Activated T-cell treated with anti-CD3 and anti-CD28 coated beads, Interleukin-2, amount 50 U/mL, for 48 hours (primary cell): ENCODE measurements at places on chromosomes 16 and 17.

- no peak for DNase-seq
Measured at GRCh38 chr17:65664266-65664665, 102.8 kb upstream of the AXIN2 start.

DNA sequence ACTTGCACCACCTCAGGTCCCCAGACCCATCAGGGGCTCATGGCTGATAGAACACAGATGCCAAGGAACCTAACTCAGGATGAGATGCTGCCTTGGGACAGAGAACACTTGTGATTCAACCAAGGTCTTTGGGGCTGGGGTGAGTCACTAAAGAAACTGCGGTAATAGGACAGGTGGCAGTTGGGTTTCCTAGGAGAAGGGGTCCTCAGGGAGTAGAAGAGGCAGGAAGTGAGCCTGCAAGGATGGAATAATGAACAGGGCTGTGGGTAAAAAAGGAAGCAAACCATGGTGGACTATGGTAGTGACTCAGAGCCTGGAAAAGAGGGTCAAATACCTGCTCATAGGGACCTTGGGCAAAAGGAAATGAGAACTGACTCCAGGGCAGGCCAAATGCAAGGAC is 6.5 kb upstream of the PNPO start:
- DNase-seq: no peak

GRCh38 chr16:48451323-48451722 is 66.1 kb upstream of the SIAH1 start:
- DNase-seq: no peak

GRCh38 chr16:87860553-87861299 is 8.6 kb downstream of the SLC7A5 start:
- DNase-seq: no peak

- no peak for DNase-seq
Measured at GRCh38 chr16:19555938-19556771, 652 bp downstream of the VPS35L start.

GRCh38 chr17:16922386-16923096 is 49.4 kb downstream of the TNFRSF13B start:
- DNase-seq: no peak

GRCh38 chr17:50186661-50187393 is 14.6 kb downstream of the COL1A1 start:
- no peak for DNase-seq

DNA sequence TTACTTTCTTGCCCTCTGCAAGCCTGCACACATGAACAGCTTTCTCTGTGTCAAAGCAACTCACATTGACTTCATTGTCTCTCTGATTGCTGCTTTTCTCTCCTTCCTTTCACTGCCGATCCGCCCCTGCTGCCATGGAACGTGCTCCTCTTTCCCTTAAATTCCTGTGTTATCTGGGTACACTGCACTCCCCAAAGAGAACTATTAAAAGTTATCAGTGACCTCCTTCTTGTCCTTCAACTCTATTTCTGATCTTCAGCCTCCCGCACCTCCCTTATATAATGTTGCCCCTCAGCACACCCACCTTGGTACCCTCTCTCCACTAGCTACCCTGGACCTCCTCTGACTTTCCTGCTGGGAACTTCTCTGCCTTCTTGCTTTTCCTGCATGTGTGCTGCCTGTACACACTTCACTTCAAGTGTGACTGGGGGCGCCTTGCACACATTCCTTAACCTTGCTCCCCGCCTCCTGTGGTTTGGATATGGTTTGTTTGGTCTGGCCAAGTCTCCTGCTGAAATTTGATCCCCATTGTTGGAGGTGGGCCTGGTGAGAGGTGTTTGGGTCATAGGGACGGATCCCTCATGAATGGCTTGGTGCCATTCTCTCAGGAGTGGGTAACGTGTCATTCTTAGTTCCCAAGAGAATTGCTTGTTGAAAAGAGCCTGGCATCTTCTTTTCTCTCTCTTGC is 26.7 kb upstream of the PMP22 start:
- DNase-seq: no peak

DNA sequence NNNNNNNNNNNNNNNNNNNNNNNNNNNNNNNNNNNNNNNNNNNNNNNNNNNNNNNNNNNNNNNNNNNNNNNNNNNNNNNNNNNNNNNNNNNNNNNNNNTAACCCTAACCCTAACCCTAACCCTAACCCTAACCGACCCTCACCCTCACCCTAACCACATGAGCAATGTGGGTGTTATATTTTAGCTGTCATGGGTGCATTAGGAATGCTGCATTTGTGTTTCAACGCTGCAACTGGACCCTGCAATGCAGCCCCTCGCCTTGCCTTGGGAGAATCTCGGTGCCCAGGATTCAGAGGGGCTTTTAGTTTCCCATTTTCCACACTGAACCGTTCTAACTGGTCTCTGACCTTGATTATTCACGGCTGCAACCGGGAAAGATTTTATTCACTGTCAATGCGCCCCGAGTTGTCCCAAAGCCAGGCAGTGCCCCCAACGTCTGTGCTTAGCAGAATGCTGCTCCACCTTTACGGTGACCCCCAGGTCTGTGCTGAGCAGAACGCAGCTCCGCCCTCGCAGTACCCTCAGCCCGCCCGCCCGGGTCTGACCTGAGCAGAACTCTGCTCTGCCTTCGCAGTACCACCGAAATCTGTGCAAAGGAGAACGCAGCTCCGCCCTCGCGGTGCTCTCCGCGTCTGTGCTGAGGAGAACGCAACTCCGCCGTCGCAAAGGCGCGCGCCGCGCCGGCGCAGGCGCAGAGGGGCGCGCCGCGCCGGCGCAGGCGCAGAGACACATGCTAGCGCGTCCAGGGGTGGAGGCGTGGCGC is 43.3 kb downstream of the POLR3K start:
- DNase-seq: no peak

DNA sequence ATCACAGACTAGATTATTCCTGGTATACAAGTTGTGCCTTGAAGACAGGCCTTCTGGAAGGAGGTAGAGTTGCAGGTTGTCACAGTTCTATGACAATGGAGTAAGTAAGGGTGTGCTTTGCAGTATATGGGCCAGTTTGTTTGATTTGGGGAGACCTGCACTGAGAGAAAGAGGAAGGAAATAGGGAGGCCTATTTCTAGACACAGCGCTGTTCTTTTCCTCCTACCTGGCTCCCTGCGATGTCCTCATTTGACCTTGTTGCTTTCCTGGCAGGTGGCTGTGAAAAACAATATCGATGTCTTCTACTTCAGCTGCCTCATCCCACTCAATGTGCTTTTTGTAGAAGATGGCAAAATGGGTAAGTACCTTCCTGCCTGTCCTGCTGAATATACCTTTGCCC is 22.5 kb upstream of the RASL10B start:
- no peak for DNase-seq

DNA sequence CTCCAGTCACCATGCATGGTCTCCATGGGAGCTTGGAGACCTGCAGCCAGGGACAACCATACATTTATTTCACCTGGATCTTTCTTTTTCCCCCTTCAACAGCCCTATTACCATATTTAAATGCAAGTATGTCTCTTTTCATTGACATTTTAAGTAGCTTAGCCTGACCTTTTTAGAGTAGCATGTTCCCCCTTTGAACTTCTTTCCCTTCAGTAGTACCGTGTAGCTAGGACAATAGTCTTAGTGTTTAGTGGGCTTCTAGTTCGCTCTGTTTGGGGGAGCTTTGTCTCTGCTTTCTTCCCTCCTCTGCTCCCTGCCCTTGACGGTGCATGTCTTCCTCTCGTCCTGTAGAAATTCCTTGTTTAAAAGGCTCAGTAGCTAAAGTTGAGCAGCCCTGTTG is 94.6 kb downstream of the CCDC182 start:
- no peak for DNase-seq
